Activated CD4-positive, alpha-beta T cell treated with anti-CD3 and anti-CD28 coated beads, Interleukin-2, amount 50 U/mL, for 48 hours (primary cell): ENCODE measurements at places on chromosomes 11 and 22.

DNA sequence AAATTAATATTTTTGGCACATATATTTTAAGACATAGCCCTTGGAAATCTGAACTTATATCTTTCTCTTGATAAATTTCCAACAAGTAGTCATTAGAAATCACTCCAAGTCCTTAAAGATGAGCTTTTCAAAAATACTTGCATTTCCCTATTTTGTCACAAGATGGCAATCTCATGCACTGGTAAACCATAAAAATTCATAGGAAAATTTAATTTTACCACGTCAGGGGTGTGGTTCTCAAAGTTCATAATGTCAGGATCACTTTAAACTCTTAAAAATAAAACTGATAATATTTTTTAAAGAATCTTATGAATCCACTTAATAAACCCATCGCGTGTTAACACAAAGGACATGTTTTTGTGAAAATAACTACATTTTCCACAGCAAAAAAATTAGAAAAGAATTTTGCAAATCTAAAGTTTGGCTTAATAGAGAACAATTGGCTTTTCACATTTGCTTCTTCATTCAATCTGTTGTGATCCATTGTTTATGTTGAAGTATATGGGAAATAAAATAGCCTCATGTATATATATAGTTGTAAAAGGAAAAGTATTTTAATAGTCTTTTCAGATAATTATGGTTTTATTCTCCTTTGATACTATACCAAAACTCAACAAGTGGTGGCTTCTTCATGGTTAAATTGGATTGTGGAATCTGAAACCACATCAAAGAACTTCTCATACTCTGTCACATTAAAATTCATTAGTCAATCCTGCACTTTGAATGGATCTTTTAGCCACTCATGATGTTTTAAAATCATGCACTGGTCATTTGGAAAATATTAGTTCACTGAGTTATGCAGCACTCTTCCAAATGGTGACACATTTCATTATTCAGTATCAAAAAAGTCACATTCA is 169.1 kb downstream of the CADM1 start:
- no peak for DNase-seq

GRCh38 chr22:25372000-25372595 is 152.7 kb downstream of the CRYBB2 start:
- DNase-seq = no peak

- peak; percentile 16 for DNase-seq
These were observed 41.6 kb downstream of the WEE1 start for GRCh38 chr11:9615031-9615451.

GRCh38 chr11:134346101-134346975 is 14.6 kb downstream of the GLB1L2 start:
- no peak for DNase-seq

DNA sequence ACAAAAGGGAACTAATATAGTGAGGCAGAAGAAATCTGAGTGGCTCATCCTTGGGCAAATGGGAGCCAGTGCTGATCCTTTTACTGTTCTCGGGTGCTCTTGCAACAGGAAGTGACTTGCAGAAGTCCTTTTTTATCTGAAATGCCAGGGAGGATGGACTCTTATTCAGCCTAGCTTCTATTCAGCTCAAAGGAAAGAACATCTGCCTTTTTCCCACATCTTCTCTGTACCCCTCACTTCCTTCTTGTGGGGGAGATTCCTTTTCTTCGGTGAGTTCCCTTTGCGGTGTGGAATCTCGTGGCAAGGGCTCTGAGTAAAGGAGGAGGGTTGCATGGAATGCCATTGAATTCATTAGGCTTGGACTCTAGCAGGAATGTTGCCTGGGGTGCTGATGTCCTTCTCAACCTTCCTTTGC is 76.2 kb downstream of the ZBTB16 start:
- DNase-seq = no peak

- no peak for DNase-seq
These were observed at the start of gene CD248 for GRCh38 chr11:66316849-66317251. Gene CD248, minus strand, starts transcription at chr11:66317044. Its CDS starts 17 bp downstream, at chr11:66317027.

DNA sequence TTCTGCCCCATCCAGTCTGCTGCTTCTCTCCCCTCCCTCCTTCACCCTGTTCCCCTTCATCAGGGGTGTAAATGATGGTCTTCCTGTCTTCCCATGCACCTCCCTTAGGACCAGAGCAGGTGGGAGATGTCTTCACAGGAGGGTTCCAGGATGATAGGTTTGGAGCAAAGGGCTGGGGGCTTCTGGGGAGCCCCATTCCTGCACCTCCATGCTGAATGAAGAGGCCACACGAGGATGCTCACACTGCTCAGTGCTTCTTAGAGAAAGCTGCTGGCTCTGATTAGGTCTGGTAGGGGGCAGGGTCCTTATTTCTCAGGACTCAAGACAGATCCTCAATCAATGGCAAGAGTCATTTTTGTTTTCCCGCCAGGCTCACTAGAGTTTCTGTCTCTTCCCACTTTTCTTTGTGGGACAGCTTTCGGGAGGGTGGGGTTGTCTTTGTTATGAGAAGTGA is 41.1 kb downstream of the BCR start:
- DNase-seq = no peak

DNA sequence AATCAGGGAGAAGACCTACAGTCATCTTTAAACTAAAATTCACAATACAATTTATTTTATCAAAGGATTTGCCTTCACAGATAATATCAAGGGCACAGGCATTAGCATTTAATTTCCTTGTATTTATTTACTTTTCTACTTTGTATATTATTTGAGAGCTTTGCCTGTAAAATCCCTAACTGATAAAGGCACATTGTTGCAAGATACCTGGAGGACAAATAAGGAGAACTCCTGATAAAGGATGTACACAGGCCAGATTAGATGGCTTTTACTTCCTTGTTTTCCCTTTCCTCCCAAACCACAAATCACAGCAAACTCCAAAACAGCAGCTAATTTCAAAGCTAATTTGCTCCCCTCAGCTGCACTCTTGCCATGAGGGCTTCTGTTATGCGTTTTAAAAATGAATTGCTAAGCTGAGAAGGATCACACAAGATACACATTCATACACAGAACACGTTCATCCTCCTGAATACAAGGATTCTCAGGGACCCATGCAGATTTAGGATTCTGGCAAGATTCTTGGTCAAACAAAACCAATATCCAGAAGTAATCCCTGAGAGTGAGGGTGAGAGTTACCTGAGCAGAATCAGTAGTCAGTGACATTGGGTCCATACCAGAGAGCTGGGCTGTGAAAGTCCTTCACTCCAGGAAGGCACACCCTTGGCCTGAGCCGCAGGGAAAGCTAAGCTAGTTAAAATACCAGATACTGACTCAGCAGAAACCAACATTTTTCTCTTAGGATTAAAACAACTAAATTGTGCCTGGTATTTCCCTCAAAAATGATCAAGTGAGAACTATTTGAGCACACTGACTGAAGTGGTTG is 100.3 kb upstream of the CLPB start:
- DNase-seq = no peak

DNA sequence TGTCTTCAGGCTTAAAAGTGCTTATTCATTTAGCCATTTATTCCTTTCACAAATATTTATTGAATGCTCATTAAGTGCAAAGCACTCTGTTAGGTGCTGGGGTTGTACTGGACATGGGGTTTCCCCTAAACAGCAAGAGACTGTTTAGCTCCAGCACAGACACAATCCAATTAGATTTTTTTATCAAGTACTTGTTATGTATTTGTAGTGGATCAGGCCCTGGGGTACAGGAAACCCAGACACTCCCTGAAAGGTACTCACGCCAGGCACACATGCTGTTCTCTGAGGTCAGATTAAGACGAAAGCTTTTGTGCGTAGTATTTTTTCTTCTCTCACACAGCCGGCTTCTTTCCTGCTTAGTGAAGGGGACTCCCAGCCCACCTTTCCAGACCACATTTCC is 218.1 kb upstream of the PLET1 start:
- no peak for DNase-seq

DNA sequence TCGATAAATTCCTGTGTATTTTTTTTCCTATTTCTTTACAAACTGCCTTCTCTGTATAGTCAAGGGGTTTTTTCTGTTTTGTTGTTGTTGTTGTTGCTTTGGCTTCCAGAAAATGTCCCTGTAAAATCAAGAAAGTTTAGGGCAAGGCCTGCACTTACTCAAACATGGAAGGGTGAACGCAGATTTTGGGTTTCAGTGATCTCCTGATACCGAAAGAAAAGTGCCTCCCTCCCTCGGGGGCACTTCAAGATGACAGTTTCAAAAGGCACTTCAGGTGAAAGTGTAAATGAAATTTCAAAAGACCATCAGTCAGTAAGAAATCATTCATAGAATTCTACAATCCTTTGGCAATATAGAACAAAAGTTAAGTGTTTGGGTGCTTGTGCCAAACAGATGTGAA is 43.4 kb upstream of the TMPRSS4 start:
- DNase-seq = no peak

GRCh38 chr11:65251476-65251875 is 10.3 kb upstream of the POLA2 start:
- DNase-seq = no peak

DNA sequence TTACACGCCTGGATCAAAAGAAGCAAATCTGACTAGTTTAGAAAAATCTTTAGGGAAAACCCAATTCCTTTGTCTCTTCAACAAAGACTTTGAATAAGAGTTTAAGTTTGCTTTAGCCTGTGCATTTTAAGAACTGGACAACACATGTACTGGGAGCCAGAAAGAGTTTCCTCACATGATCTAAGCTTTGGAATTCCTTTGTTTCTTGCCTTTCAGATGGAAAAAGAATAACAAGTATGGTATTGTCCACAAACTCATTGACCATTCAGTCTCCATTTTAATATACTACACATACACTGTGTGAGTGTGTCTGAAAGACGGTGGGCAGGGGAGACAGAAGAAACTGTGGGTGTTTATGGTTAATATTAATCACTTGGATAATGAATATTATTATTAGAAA is 205.6 kb downstream of the MAML2 start:
- DNase-seq = no peak

- DNase-seq = no peak
These were observed 215.7 kb upstream of the CTSC start for GRCh38 chr11:88553204-88553603.

- DNase-seq = no peak
These were observed 737 bp downstream of the BCL2L13 start for GRCh38 chr22:17639247-17639741.

GRCh38 chr22:20001082-20001638 is 15.5 kb downstream of the ARVCF start:
- no peak for DNase-seq

GRCh38 chr22:24326266-24326665 is 55.6 kb downstream of the SPECC1L start:
- no peak for DNase-seq

DNA sequence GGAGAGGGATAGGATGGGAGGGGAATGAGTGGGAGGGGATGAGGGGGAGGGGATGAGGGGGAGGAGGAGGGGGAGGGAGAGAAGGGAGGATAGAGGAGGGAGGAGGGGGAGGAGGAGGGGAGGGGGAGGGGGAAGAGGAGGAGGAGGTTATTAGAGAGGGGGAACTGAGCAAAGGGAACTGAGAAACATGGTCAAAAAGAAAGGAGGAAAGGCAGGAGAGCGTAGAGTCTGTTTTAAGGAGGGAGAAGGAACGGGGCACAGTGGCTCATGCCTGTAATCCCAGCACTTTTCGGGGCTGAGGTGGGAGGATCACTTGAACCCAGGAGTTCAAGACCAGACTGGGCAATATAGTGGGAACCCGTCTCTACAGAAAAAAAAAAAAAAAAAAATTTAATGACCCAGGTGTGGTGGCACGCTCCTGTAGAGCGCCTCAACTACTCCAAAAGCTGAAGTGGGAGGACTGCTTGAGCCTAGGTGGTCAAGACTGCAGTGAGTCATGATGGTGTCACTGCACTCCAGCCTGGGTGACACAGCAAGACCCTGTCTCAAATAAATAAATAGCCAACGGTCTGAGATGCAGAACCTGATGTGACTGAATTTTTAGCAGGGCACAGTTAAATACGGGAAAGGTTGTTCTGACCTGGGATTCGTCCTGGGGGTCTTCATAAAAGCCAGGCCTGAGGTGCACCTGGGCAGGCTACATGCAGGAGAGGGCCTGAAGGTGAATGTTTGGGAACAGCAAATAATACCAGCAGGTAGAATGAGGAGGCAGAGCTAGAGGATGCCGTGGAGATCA is 4.0 kb downstream of the B3GNT6 start:
- no peak for DNase-seq

GRCh38 chr22:40156001-40156516 is 21.7 kb upstream of the TNRC6B start:
- no peak for DNase-seq

- DNase-seq = no peak
These were observed 23.0 kb downstream of the CDON start for GRCh38 chr11:126039485-126040271.

- DNase-seq = no peak
These were observed 12.9 kb downstream of the IL17RA start for GRCh38 chr22:17097701-17098100.
